Activated T-helper 1 cell treated with anti-CD3 and anti-CD28 coated beads, Interleukin-2, amount 50 U/mL, for 16 hours (primary cell): ENCODE measurements at places on chromosomes 3 and 15.

GRCh38 chr3:40109641-40110490 lies 199.6 kb upstream of the EIF1B start:
- DNase-seq: no peak

DNA sequence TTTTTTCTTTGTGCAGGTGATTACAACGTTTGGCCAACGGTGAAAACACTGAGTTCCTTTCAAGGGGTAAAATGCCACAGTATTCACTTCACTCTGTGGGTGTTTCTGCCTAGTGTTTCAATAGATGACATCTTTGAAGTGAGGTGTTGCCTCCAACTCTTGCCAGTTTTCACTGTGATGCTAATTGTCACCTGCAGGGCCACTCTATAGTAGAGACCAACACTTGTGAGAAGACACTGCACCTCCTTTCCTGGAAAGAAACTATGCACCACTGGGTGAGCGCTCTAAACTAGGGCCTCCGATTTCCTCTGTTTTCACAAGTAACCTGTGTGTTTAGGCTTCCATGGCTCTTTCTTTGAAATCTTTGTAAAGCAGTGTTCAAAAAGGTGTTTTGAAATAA lies 98.3 kb downstream of the THRB start:
- no peak for DNase-seq

- DNase-seq: no peak
These were observed 67.4 kb upstream of the LARS2 start for GRCh38 chr3:45320986-45321385.

DNA sequence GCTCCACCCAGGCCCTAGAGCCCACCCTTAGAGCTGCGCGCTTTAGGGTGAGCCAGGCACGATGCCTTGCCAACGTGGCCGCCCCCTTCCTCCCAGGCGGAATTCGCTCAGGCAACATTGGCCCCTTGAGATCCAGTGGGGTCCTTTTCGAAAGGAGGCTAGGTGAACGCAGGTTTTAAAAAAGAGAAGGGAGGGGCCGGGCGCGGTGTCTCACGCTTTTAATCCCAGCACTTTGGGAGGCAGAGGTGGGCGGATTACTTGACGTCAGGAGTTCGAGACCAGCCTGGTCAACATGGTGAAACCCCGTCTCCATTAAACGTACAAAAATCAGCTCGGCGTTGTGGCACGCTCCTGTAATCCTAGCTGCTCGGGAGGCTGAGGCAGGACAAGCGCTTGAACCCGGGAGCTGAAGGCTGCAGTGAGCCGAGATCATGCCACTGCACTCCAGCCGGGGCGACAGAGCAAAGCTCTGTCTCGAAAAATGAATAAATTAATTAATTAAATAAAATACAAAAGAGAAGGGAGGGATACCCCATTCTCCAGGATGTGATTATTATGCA lies 984 bp upstream of the RPP25 start:
- no peak for DNase-seq

- no peak for DNase-seq
These were observed 52.4 kb downstream of the ASTE1 start for GRCh38 chr3:130974201-130974600.

- no peak for DNase-seq
These were observed 3.1 kb downstream of the CHST13 start for GRCh38 chr3:126527006-126527405.

DNA sequence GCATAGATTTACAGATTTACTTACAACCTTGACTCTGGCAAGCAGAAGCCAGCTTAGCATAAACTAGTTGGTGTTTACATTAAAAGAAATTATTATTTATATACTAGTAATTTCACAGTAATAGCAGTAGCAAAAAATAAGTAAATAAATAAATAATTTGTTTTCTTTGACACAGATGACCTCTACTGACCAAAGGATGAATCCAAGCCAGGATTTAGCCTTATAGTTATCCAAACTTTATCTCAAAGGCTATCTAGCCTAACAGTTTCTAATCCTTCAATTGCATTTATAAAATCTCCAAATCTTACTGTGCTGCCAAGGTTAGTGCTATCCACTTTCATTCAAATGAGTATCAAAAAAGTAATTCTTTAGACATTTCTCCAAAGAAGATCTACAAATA lies 64.3 kb downstream of the FRMD5 start:
- DNase-seq: no peak

DNA sequence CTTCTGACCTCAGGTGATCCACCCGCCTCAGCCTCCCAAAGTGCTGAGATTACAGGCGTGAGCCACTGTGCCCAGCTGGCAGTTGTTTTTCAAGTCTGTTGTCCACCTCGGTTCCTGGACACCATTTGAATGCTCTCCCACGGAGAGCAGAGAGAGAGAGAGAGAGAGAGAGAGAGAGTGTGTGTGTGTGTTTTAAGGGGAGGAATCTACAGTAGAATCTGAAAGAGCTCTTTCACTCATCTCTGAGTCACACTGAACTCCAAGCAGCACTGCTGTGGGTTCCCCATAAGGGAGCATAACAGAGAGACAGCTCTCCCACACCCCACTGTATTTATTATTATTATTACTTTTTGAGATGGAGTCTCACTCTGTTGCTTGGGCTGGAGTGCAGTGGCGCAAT lies 156.6 kb downstream of the RPLP1 start:
- DNase-seq: no peak

DNA sequence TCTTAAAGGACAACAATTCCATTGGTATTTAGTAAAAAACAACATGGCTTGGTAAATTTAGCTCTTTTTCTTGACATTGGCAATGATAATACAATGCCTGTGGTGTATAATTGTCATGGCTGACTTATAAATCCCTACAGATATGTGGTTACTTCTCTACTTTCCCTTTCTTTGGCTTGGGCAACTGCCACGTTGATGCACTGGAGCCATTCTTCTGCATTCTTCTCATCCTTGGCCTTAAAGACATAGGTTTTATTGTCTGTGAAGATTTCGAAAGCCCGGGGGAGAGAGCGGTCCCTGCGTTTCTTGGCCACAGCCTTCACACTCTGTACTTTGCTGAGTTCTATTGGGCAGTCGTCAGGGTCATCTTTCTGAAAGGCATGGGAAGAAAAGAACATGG lies 101.1 kb upstream of the CCNL1 start:
- no peak for DNase-seq

DNA sequence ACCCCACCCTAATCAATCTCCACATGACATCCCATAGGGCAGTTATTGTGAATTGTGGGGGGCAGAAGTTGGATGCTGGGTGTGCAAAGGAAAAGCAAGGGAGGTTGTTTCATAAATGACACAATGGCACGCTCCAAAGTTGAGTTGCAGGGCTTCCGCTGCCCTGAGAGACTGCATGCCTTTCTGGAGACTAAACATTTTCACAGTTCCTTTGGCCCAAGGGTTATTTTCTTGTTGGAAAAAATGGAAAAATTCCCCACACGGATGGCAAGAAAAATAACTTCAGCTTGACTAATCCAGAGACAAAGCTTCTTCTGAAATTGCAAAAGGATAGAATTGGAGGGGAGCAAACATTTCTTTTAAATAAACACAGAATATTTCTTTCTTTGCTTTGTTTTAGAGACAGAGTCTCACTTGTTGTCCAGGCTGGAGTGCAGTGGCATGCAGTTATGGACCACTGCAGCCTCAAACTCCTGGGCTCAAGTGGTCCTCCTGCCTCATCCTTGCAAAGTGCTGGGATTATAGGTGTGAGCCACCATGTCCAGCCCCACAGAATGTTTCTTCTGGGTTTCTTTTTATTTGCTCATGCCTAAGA lies 19.1 kb upstream of the TPM1 start:
- no peak for DNase-seq

DNA sequence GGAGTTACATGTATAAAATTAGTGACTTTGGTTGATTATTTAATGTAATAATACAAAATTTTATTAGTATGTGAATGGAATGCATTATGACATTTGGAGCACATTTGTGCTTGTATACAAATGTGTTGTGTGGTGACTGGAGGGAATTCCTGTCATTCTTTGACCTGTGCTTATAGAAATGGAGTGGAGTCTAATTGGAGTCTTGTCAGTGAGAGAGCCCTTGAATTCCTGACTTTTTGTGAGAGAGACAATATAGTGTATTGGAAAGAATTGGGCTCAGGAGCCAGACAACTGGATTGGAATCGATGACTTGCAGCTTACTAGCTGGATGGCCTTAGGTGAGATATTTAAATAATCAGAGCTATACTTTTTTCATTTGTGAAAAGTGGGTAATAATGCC lies 9.4 kb downstream of the TCF12 start:
- no peak for DNase-seq

GRCh38 chr15:52805351-52806283 lies 15.5 kb upstream of the ONECUT1 start:
- no peak for DNase-seq

GRCh38 chr3:60803216-60804173 lies 447.8 kb downstream of the FHIT start:
- DNase-seq: no peak

GRCh38 chr3:141235661-141236171 lies 4.1 kb downstream of the PXYLP1 start:
- no peak for DNase-seq

GRCh38 chr3:72580900-72581299 lies 267.3 kb downstream of the SHQ1 start:
- no peak for DNase-seq

- DNase-seq: no peak
These were observed 35.5 kb downstream of the TMEM212 start for GRCh38 chr3:171878461-171879225.

- no peak for DNase-seq
These were observed 37.6 kb downstream of the CACNA2D3 start for GRCh38 chr3:54159917-54160316.

DNA sequence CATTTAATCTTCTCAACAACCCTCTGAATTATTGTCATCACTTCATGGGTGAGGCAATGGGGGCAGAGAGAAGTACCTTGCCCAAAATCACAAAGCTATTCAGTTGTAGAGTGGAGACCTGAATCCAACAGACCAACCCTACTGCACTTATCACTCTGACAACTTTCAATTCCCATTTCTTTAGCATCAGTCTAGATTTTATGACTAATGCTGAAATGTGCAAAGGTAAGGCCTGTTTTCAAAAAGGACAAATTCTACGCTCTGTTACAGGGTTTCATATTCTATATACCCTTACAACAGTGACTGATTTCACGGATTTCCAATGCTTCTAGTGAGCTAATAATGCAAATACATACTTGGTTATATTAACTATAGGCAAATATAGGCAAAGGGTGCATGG lies 286.0 kb downstream of the ADAMTS17 start:
- DNase-seq: no peak

GRCh38 chr3:7800006-7800780 lies 701.4 kb upstream of the LMCD1 start:
- DNase-seq: no peak

DNA sequence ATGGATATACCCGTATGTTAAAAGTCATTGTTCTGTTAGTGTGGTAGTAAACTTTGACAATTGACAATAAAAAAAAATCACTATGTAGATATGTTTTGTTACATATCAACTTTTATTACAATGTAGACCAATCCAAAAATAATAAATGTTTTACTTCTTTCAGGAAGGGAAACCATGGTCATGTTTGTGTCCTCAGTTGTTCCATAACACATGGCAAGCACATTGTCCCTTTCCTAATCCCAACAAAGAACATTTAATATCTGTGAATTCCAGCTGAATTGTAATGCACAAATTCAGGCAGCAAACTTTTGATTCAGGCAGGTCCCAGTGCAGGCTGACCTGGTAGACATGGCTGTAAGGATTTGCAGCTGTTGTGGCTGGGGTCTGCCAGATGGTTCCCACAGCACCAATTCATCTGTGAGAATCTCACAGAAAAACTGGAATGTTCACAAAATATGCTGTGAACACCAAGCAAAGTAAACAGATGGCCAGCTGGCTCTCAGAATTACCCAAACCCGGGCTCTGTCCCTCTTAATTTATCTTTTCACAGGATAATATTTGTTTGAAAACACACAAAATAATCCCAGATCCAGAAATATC lies 1.9 kb upstream of the SPG21 start:
- no peak for DNase-seq

DNA sequence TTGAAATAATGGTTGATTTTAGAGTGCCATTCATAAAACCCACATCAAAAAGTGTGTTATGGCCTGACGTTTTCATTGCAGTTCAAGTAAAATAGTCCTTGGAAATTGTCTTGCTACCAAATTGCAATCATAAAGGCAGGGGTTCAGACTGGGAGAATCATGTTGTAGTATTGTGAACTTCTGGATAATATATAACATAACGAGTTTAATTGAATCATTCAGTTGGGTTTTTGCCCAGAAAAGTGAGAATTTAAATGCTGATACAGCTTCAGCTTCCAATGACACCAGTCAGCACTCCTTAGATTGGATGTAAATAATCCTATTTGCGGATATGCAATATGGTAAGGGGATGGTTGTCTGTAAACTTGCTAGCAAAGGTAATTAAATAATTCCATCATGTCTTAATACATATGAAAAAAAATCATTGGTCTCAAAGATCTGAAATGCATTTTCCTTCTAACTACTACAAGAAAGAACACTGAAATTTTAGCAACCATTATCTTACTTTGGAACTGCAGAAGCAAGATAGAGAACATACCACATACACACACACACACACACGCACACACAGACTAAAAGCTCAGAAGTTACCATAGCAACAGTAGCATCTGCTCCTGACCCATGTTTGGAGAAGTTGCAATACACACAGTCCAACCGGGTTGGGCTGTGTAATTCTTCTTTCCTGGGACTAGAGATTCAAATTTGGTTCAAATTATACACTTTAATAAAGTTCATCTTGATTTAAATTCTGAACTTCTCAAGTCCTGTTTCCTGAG lies 686.2 kb upstream of the NR2F2 start:
- DNase-seq: no peak

GRCh38 chr15:68304589-68305337 lies 27.2 kb downstream of the FEM1B start:
- no peak for DNase-seq

GRCh38 chr3:189937302-189938127 lies 183.2 kb downstream of the P3H2 start:
- DNase-seq: no peak

GRCh38 chr15:25670025-25670554 lies 193.0 kb downstream of the ATP10A start:
- no peak for DNase-seq

DNA sequence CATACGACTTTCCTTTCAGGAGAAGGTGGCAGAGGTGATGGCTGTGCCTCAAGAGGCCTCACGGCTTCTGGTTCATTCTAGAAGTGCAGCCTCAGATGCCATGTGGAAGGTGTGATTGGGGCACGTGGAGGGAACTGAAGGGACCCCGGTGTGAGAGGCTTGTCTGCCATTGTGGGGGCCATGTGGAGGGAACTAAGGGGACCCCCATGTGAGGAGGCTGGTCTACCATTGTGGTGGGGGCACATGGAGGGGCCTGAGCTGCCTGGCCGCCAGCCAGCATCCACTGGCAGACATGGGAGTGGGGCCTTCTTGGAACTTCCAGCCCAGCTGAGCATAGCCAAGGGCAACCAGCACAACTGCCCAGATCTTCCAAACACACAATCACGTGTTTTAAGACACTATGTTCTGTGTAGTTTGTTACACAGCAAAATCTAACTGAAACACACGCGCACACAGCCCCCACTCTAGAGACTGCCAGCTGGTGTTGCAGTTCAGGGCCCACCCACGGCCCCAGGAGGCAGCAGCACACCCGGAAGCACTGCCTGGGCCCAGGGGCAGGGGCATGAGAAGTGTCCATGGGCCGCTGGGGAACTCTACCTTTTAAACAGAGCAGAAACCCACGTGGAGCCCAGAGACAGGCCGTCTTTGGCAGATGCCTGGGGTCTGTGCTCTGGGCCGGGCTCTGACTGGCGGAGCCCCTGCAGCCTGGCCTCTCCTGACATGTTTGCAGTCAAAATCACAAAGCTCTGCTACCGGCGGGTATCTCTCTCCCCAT lies 66.8 kb downstream of the IQSEC1 start:
- DNase-seq: no peak

- DNase-seq: no peak
These were observed 9.9 kb upstream of the ANPEP start for GRCh38 chr15:89824607-89824867.
